ENCODE measurements at places on chromosomes 13 and 19.

DNA sequence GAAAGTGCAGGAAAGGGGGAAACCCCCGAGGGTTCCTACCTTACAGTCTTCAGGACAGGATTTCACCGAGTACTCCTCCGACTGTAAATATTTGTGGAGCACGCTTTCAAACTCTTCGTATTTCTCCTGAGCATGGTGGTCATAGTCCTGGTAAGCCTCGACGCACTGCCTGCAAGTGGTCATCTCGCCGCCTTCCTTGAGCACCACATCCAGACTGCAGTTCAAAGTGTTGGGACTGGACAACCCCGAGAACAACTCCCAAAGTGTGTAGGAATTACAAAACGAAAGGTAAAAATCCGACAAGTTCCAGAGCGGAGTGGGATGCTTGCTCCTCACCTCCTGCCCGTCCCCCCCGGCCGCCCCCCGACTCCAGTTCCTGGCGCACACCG lies 349.7 kb downstream of the LIG4 start:
- DNase-seq = no peak

DNA sequence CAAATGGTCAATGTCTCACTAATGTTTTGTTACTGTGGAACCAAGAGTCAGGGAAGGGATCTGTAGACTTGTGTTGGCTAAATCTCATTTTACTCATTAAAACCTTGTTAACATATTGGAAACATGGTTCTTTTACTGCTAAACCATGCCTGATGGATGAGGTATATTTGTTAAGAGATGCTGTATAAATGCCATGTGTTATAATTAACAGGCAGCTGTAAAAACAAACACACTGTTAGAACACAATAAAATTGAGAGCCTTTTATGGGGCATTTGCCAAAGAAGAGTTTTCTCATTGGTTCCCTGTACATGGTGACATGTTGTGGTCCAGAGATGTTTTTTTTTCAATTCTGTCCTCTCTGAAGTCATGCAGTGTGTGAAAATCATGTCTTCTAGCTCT lies 121.9 kb downstream of the ESD start:
- DNase-seq = no peak

GRCh38 chr13:110634558-110634957 lies 19.2 kb downstream of the NAXD start:
- DNase-seq = no peak

DNA sequence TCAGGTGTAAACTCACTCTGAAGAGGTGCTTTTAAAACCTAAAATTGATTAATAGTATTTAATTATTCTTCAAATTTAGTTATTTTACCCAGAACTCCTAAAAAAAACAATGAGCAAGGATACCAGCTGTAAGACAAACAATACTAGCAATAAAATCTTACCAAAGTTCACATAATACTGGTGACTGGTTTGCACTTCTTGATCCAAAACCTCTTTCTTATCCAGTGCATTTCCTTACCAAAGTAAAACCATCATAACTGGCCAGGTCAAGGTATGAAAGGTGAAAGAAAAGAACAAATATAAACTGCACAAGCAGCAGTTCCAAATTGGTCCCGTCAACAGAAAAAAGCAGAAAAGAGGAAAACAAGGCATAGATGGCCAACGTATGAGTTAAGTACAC lies 62.7 kb downstream of the PSPC1 start:
- no peak for DNase-seq

DNA sequence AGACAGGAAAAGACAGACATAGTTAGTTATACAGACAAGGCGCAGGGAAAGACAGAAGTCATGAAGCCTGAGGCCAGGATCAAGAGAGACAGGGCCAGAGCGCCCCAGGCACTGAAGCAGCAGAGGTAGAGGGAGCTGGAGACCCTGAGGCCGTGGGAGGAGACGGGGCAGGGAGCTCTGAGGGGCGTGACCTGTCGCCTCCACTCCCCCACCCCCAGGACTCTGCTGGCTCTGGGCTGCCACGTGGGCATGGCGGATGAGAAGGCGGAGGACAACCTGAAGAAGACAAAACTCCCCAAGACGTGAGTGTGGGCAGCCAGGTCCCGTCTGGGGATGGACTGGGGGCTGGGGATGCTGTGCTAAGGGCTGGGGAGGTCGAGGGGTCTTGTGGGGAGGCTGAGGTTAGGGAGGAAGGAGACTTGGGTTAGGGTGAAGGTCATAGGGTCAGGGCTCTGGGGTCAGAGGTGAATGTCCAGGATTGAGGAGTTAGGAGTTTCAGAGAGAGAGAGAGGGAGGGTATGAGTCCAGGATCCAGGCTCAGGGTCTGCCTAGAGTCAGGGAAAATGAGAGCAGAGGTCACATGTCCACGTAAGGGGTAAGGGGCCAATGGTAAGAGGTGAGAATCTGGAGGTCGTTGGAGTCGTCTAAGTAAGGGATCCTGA lies 31.1 kb downstream of the RYR1 start:
- DNase-seq = peak; percentile 40

GRCh38 chr13:52414963-52415362 lies 9.0 kb upstream of the THSD1 start:
- no peak for DNase-seq

GRCh38 chr19:48341515-48342413 lies 16.4 kb downstream of the EMP3 start:
- DNase-seq = no peak

All from H9 (cell line).